Activated effector memory CD4-positive, alpha-beta T cell treated with Interleukin-2 at 50 U/mL for 16 hours (primary cell): ENCODE measurements at places on chromosomes 13 and 19.

DNA sequence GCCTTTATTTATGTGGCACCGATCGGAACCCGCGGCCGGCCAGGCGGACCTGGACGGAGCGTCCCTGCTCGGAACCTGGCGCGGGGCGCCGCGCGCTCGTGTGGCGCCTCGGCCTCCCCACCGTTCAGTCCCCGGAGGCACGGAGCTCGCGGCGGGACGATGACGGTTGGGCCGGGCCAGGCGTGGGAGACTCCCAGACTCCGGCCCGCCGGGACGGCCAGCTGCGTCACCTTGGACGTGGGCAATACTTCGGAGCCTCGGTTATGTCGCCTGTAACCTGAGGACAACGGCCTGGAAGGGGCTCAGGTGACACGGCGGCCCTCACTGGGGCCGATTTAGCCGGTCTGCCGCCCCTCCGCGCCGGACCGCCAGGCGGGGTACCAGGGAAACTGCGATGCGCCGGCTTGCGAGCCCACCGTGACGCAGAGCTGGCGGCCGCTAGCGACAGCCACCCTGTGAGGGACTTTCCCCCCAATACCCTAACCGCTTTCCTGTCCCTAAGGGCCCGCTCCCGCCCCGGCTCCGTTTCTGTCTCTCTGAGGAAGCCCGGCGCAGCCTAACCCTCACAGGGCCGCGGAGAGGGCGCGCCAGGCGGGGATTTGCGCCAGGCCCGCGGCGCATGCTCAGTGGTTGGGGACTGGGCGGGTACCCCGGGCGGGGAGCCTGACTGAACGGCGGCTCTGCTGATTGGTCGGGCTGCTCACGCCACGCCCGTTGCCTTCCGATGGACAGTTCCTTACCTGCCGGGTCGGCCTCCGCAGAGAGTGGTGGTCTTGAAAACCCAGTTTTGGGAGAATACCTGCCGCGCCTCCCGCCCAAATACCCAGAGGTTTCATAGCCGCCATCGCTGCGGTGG, 109.5 kb upstream of the DOCK9 start:
- peak; percentile 91 for DNase-seq

DNA sequence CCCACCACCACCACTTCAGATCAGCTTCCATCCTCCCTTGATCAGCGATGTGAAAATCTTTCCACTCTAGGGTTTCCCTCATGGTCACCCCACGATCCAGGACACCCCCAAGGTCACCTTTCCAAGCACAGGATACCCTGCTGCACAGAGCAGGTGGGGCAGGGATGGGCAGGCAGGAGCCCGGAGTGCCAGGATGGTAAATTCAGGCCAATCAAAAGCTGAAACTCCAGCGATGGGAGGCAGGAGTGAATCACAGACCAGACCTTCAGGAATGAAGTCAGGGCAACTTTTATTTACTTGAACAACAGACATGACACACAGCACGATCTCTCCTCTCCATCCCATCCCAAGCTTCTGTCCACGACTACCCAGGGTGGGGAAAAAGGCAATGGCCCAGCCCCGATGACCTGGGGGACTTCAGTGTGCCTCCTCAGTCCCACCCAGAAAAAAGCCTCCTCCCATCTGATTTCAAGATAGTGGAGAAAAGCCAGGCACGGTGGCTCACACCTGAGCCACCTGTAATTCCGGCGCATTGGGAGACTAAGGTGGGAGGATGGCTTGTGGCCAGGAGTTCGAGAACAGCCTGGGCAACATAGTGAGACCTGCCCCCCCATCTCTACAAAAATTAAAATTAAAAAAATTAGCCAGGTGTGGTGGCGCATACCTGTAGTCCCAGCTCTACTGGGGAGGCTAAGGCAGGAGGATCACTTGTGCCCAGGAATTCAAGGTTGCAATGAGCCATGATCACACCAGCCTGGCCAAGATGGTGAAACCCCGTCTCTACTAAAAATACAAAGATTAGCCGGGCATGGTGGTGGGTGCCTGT, 39.2 kb downstream of the ZSWIM4 start:
- DNase-seq = no peak

- no peak for DNase-seq
Measured at GRCh38 chr13:30696278-30697176, 38.8 kb upstream of the ALOX5AP start.

DNA sequence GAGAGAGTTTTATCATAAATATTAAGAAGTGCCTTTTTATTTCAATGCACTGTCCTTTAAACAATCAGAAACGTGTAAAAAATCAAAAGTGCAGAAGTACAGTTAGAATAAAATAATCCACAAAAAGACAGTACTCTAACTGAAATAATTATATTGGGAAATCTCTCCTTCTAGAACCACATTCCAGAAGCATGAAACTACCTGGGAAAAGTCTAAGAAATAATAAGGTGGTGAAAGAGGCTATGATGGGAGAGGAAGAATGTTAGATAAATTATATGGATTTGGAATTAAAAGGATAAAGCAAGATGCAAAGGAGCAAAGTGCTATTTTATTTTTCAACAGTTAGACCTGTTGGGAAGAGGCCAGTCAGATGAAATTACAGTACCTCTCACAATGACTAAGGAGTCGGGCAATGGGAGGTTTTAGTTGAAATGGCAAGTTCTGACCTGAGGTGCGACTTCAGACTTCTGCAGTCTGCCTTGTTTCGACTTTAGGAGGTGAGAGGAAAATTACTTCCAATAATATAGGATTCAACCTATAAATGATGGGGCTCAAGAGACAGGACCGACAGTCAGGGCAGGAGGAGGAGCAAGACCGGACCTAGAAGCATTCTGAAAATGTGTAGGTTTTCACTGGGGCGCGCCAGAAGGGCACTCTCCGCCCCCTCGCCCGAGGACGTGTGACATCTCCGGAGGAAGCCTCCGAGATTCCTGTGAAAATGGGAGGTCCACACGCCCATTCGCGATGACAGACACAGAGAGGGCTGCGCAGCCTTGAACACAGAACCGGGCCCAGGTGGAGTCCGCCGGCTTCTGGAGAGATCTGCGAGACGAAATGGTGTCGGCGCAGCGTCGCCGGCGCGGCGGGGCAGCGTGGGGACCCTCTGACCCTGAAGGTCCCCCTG, 717 bp downstream of the SPRYD7 start:
- DNase-seq = peak; percentile 19

DNA sequence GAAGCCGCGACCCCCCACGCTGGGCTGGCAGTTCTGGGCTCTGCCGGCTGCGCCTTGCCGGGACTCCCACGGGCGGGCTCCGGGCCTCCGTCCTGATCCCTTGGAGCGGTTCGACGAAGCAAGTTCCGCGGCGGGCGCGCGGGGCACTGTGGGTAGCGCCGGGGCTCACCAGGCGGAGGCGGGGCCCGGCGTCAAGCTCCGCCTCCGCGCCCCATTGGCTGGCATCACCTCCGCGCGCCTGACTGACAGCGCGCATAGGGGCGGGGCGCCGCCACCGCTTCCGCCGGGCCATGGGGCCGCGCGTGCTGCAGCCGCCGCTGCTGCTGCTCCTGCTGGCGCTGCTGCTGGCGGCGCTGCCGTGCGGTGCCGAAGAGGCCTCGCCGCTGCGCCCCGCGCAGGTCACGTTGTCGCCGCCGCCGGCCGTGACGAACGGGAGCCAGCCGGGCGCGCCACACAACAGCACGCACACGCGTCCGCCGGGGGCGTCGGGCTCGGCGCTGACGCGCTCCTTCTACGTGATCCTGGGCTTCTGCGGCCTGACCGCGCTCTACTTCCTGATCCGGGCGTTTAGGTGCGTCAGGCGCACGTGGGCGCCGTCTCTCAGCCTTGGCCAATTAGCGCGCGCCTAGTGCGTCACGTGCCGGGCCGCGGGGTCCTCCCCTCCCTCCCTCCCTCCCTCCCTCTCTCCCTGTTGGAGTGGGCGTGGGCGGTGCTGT, at the start of gene FAM174C:
Gene FAM174C, plus strand, starts transcription at position 271 of the 716 bp plus-strand sequence. Its CDS starts 20 bp downstream, at position 291.
- DNase-seq = peak; percentile 93

DNA sequence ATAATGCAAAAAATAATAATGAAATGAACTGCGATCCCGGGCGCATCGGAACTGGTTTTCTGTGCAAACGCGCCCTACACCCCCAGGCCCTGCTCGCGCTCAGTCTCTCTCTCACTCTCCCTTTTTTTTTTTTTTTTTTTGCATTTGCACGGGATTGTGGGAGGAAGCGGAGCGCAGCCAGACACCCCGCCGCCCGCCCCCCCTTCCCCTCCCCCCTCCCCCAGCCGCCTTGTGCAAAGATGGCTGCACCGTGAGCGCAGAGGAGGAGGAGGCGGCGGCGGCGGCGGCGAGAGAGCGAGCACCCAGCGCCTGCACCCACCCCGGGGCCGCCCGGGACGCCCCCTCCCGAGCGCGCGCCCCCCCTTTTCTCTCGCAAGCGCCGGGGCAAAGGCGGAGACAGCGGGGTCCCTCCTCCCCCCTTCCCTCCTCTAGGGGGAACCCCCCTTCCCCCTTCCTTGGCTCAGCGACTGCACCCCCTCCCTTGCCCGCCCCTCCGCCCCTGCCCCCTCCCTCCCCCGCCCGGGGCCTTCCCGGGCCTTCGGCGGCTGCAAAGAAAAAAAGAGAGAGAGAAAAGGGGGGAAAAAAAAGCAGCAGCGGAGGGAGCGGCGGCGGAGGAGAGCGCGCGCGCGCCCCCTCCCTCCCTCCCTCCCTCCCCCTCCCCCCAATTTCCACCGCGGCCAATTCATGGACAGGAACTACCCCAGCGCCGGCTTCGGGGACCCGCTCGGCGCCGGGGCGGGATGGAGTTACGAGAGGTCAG, at the start of gene PRR12:
Gene PRR12, plus strand, starts transcription at position 212 of the 760 bp plus-strand sequence. Its CDS starts 473 bp downstream, at position 685.
- peak; percentile 68 for DNase-seq

DNA sequence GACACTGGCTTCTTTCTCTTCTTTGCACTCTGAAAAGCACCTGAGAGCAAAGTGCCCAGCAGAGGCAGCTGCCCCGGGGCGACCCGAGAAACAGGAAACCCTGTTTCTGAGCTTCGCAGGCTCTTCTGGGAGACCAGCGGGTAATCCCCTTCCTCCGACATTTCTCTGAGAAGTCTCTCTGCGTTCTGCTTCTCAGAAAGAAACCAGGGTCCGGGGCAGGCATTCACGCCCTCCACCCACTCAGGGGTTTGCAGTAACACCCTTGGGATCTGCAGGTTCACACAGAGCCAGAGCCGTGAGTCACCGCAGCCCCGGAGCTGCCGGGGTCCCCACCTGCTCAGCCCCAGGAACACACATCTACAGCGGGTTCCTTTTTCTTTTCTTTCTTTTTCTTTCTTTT, 86.0 kb downstream of the GADD45B start:
- peak; percentile 68 for DNase-seq

GRCh38 chr19:41706741-41707501, 1.5 kb upstream of the CEACAM5 start:
- peak; percentile 57 for DNase-seq

- no peak for DNase-seq
Measured at GRCh38 chr13:110270507-110270906, 36.5 kb downstream of the COL4A1 start.

DNA sequence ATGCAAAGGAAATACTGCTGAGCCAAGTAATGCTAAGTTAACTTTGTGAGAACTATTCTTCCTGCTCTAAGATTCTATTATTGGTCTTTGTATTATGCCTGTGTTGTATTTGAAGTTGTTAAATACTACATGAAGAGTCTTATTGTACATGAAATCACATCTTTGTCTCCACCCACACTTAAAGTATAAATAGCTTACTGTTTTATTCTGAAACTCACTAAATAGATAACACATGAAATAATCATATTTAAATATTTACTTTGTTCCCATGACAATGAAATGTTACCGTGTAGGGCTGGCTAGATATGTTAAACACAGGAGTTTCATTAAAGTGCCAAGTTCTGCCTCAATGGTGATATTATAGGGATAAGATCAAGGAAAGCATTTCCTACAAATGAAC, 562.1 kb upstream of the ATXN8OS start:
- DNase-seq = no peak

DNA sequence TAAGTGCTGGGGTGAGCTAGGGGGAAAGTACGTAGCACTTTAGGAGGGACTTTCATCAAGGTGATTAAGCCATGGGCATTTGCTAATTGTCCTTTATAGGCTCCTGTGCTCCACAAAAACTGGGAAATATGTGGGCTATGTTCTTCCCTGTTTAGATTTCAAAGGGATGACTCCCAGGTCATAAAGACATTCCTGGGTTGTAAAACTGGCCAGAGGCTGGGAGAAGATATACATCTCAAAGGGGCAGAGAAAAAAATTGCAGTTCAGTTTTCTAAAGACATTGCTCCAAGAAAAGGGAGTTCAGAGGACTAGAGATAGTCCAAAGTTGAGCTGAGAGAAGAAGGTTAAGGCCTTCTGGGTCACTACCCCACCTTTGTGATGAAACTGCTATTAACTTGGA, 204.8 kb downstream of the MYO16 start:
- DNase-seq = no peak

- no peak for DNase-seq
Measured at GRCh38 chr13:47548294-47548840, 452.7 kb downstream of the SUCLA2 start.

GRCh38 chr19:29191005-29191404, 21.9 kb downstream of the UQCRFS1 start:
- DNase-seq = no peak

DNA sequence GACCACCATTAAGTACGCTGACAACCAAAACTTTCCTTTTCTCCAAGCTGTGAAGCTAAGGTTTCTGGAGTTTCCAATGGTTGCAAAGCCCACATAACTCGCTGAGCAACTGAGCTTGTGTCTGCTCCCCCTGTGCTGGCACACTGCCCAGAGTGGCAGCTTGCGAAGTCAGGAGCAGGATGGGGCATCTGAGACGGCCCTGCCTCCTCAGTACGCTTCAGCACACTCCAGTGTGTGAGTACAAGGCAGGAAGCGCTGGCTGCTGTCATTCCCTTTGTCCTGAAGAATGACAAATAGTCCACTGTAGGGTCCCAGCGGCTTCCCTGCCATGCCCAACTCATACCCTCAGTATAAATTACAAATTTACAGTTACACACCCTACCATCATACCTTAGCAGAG, 51.5 kb downstream of the SKA3 start:
- DNase-seq = no peak

GRCh38 chr13:95385798-95386197, 84.5 kb upstream of the ABCC4 start:
- no peak for DNase-seq

- DNase-seq = no peak
Measured at GRCh38 chr19:46134527-46134926, 10.0 kb upstream of the IGFL3 start.

DNA sequence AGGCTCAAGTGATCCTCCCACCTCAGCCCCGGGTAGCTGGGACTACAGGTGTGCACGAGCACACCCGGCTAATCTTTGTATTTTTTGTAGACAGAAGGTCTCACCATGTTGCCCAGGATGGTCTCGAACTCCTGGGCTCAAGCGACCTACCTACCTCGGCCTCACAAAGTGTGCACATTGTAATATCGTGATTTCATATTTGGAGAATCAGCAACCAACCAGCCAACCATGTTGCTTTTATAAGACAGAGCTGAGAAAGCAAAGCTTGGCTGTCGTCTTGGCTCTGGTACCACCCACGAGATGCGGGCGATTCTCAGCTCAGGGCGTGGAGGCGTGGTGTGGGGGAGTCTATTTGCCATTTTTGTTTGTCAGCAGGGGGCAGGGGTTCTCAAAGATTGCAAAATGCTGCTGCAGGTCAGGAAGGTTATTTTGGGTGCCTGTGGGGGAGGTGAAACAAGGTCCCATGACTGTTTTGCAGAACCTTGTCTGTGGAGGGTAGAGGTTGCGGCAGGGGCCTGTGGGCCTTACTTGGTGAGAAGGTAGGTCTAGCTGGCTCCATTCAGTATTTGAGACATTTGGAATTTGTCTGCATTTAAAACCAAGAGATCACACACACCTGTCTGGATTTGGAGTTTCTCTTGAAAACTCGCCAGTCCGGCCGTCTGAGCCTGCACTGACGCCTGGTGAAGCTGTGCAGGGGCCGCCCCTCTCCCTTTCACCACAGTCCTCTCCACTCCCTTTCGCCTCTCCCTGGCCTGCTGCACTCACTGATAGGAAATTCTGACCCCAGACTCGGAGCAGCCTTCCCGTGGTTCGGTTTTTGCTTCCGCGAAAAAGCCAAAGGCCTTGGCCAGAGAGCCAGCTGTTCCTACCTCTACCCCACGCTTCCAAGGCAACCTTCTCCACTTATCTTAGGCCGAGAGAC, 15.4 kb downstream of the TNFAIP8L1 start:
- no peak for DNase-seq
